Hindlimb muscle (tissue), 1 donor: ENCODE measurements at places on chromosomes 6 and 20.
A peak's percentile ranks its signal among the peaks of the same experiment; 100 is the strongest.

- no peak for DNase-seq
Measured at GRCh38 chr6:80501636-80502035, 395.2 kb downstream of the BCKDHB start.

GRCh38 chr6:11486486-11486885, 51.1 kb upstream of the TMEM170B start:
- DNase-seq = no peak

DNA sequence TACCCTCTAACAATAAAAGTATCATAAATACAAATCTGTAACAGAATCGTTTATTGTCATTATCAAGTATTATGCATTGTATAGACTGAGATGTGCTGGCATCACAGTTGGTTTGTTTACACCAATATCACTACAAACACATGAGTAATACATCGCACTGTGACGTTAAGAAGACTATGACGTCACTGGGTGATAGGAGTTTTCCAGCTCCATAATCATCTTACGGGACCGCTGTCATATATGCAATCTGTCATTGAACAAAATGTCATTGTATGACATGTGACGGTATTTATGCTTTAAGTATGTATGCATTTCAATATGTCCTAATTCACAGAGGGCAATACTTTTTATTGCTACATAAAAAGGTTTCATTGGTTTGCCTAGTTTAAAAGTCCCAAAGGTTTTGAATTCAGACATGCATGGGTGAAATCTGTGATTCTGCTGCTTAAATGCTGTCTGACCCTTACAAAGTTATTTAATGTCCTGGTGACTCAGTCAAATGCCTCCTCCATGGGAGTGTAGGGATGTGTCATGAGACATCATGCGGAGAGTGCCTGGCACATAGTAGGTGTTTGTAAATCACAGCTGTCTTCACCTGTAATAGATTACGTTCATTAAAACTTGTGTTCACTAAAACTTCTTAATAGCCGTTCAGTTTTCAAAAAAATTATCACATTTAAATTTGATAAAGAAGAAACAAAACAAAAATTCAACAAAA, 160.7 kb upstream of the PDE10A start:
- no peak for DNase-seq

DNA sequence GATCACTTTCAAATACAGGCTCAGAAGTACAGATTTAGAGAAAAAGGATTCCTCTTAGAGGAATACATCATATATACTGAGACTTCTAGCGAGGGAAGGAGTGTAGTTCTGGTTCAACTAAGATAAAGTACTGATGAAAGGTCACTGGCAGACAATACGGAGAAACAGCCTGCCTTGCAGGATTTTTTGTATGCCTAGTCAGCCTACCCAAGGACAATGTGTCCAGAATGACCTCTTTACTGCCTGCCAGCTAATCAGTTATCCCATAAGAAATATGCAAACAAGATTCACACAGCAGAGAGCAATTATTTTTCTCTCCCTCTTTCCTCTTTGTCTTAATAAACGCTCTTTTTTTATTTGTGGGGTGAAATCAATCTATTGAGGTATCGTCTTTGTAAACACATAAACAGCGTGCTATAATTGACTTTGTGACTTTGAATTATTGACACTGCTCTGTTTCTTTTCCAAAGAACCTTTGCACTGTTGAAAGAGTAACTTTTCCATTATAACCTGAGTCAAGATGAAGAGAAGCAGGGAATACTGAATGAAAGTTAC, 1.4 kb upstream of the TSPYL4 start:
- DNase-seq = no peak

DNA sequence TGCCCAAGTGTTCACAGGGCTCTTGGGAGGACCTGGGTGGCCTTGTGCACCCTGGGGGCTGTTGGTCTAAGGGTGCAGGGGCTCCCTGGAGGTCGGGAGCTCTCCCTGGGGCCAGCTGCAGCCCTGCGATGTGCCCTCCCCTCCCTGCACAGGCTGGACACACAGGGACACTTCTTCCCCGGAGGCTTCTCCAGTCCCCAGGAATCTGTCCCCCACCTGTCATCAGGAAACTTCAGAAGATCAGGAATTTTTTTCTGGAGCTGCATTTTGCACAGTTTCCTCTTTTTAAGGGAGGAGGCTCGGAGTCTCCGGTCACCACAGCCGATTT, 66.9 kb upstream of the BHLHE23 start:
- DNase-seq = no peak

- no peak for DNase-seq
Measured at GRCh38 chr20:54879393-54879792, 404.0 kb downstream of the DOK5 start.

- peak; percentile 71 for DNase-seq
Measured at GRCh38 chr6:98947411-98948292, at the start of gene FBXL4. TSS of gene FBXL4 (minus strand) at chr6:98947946. CDS start at chr6:98926988, 20,958 bp downstream.

DNA sequence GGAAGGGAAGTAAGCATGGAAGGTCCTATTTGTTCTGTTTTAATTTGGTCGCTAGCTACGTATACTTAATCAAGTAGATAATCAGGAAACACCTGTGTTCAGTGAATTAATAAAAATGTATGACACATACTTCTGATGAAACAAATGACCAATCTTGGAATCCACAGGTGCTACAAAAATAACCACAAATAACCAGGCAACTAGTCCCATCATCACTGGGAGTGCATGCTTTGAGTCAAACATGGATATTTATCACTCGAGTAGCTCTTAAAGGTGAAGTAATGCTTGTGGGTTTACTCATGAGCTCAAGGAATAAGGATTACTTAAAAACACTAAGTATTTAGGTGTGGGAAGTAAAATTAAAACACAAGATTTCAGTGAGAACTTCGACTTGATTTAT, 285.6 kb upstream of the ID4 start:
- no peak for DNase-seq

DNA sequence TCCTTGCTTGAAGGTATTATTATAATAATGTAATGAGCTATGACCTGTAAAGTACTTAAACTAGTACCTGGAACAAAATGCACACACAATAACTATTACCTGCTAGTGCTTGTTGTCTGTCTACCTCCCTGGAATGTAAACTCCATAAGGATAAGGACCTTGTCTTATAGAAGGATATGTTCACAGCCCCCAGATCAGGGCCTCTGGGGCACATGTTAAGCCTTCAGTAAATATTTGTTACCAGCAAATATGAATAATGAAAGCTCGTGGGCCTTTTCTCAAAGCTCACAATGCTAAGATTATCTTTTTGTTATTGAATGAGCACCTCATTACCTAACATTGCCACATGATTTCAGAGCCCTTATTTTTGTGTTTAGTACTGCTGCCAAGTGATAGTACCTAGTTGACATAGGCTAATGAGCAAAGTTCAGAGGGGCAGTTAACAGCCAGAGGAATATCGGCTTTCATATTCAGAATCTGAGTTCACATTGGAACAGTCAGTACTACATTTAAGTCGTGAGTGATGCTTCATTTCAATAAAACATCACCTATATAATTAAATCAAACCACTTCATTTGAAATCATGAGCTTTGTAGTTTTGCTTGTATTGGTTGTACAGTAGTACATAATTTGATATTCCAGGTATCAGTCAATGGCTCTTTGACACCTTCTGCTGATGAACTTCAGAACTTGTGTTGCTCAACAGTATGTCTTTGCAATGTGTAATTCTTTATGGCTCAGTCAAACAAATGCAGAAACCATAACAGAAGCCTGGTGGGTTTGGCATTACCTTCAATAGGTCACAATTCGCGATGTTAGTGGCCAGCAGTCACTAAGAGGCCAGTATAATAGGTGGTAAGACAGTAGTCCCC, 11.8 kb upstream of the SMLR1 start:
- no peak for DNase-seq
